Cerebellar nuclear complex (tissue), 1 donor: ENCODE measurements at places on chromosomes 2 and 18.

DNA sequence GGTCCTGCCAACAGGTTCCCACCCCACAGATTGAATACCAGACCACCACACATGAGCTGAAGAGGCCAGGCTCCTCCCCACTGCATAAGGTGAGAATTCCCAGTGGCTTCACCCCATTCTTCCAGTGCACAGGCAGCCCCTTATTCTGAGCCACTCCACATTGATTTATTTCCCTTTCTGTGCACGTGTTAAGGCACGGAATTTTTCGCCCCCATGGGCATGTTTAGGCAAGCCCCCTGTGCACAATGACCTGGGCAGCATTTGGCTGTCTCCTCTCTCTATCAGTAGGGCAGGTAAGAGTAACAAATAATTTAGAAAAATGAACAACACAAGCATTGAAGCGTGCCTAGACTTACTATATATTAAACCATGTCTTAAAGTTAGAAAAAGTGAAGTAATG, 15.2 kb upstream of the CHAC2 start:
- no peak for DNase-seq

DNA sequence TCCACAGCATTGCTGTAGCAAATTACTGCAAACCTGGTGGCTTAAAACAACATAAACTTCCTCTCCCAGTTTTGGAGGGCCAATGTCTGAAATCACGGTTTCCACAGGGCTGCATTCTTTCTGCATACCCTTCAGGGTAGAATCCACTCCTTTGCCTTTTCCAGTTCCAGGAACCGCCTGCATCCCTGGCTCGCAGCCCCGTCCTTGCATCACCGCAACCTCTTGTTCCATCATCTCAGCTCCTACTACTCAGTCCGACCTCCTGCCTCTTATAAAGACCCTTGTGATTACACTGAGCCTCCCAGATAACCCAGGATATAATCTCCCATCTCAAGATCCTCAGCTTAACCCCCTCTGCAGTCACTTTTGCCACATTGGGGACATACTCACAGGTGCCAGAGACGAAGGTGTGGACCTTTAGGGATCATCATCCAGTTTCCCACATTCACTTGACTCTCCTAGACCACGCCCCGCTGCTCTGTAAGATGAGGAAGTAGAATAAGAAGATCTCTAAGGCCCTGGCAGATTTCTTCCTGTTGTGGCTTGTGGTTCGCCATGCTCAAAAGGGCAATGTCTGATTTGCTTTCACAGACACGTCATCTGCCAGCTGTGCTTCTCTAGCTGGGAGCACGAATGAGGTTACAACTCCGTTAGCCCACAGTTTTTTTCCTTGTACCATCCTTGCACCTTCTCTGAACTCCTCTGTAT, 103.6 kb upstream of the AGAP1 start:
- DNase-seq: no peak

DNA sequence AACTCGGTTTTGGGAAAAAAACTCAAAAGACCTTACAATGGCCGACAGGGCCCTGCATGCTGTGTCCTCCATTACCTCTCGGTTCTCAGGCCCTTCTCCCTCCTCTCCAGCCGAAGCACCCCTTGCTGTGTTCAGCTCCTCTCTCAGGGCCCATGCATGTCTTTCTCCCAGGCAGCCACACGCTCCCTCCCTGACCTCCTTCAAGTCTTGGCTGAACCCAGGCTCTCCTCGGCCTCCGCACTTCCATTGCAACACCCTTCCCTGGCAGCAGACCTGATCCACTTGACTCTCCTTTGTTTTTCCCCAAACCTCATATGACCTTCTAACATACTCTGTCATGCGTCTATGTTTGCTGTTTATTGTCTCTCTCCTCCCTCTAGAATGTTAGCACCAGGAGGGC, 114.0 kb downstream of the CYP26B1 start:
- DNase-seq: no peak

DNA sequence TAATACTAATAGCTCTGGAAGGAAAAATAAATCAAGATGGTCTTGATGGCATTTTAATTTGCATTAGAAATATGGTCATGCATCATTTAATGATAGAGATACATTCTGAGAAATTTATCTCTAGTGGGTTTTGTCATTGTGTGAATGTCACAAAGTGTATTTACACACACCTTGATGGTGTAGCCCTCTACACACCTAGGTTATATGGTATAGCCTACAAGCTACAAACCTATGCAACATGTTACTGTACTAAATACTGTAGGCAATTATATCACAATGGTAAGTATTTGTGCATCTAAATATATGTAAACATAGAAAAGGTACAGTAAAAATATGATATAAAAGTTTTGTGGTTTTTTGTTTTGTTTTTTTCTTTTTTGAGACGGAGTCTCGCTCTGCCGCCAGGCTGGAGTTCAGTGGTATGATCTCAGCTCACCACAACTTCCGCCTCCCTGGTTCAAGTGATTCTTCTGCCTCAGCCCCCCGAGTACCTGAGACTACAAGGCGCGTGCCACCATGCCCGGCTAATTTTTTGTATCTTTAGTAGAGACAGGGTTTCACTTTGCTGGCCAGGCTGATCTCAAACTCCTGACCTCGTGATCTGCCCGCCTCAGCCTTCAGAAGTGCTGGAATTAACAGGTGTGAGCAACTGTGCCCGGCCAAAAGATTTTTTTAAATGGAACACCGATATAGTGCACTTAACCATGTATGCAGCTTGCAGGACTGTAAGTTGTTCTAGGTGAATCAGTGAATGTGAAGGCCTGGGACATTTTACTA, 83.7 kb upstream of the UBXN4 start:
- no peak for DNase-seq

- no peak for DNase-seq
Observed at GRCh38 chr2:161990036-161990435, 84.0 kb downstream of the DPP4 start.

DNA sequence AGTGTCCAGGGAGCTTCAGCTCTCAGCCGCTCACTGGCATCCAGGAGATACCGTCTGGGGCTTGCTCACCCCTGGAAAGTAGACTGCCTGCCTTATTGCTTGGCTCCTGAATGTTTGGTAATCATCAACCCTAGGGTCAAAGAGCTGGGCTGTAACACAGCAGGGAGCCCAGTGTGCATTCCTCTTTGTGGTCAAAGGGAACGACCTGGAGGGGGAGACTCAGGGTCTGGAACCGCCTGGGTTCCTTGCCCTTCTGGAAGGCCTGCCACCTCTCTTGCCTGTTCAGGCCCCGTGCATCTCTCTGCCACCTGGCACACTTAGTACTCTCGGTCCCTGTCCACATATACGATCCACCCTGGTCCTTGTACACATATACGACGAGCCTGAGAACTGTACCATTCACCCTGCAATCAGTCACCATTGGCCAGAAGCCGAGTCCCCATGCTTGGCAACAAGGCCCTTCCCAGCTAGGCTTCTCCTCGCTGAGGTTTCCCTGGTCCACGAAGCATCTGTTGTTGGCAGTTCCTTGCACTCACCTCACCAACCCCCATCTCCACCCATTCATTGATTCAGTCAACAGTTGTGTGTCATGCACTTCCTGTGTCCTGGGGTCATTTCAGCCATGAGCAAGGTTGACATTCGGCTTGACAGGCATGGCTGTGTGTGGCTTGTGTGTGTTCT, at the start of gene NAT8:
Gene NAT8, minus strand, starts transcription at position 85 of the 681 bp plus-strand sequence. CDS start 794 bp downstream, outside the sequence.
- no peak for DNase-seq

GRCh38 chr18:46675112-46675511, 18.1 kb upstream of the LOXHD1 start:
- no peak for DNase-seq

- no peak for DNase-seq
Observed at GRCh38 chr18:3645384-3646156, 195.6 kb downstream of the TGIF1 start.

GRCh38 chr2:99615247-99615771, 125.5 kb upstream of the REV1 start:
- no peak for DNase-seq

DNA sequence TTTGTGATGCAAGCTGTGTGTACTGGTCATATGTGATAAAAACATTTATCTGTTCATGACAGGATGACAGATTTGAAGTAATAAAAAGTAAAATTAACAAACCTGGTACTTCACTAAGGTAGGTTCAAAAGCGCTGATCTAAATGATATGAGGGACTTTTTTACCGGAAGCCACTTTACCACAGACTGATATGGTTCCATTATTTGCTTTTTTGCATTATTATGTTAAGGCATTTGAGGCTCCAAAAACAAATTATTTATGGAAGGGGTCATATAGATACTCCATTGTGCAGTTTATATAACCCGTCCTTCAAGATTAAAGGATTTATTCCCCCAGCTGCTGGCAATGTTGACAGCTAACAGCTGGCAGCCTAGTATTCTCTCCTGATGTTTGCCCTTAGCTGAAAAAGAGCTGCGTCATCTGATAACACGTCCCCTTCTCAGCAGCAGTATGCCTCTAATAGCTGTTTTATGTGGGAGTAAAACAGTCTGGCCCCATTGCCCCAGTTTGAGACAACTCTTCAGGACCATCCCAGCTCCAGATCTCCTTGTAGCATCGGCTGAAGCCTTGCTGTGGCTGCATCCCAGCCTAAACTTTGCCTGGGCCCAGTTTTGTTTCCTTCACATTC, 84.8 kb upstream of the XIRP2 start:
- DNase-seq: no peak

DNA sequence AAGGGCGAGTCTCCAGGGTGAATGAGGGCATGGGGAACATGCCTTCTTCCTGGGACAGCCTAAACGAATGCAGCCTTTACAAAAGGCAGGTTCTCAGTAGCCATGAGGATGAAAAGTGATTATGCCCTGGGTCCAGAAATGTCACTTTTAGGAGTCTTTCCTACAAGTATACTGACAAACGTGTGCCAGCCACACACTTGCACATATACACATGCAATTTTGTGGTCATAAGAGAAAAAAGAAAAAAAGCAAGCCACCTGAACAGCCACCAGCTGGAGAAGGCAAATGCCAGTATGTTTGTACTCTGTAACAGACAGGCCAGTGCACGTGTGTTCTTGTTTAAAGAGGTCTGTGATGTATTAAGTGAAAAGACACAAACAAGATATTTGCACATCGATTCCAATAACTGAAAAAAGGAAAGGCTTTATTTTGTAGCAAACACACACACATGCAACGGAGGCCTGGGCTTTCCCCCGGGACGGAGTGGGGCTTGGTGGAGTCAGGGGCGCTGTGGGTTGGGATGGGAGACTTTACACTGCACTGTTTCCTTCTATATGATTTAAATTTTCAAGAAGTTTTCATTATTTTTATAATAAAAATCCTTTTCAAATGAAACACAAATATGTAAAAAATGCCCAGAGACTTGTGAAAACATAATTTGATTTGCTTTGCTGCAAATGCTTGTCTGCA, 108.4 kb downstream of the FAM210A start:
- DNase-seq: no peak
